ENCODE measurements at places on chromosomes 5 and 9.

- no peak for DNase-seq
Observed at GRCh38 chr9:32866273-32866672, 82.9 kb downstream of the TMEM215 start.

- no peak for DNase-seq
Observed at GRCh38 chr9:114518599-114519022, 13.3 kb upstream of the WHRN start.

DNA sequence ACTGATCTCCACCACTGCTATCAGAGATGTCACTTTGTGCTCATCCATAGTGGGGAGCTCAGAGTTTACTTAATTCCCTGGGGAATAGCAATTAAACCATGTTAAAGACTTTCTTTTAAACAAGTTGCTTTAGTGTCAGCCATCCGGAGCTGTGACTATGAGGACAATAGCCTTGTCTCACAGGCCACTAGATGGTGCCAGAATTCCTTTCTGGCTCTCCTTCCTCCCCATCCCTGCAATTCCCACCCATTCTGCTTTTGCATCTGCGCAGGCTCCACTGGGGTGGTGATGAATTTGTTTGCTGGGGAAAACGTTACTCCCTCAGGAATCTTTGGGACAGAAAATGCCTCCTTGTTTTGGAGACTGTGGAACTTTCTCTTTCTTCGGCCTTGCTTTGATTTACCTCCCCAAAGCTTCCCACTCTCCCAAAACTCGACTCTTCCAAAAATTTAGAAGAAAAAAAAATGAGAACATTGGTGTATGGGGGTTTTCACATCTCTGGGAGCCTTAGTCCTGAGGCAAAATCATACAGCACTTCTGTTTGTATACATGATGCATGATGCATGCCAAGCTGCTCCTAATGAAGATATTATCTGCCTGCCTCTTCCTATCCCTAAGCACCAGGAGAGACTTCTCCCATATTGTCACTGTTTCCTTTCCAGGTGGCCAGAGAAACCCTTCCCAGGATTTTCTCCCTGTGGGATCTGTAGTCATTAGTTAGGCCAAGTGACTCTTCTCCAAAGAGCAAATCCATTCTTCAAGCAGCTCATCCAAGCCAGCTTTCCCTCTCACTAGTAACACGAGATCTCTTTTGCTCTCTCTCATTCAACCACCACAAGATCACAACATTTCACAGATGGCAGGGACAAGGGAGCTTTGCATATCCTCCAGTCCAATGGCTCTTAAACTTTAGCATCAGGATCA lies 466.1 kb downstream of the TLR4 start:
- peak; percentile 52 for DNase-seq

DNA sequence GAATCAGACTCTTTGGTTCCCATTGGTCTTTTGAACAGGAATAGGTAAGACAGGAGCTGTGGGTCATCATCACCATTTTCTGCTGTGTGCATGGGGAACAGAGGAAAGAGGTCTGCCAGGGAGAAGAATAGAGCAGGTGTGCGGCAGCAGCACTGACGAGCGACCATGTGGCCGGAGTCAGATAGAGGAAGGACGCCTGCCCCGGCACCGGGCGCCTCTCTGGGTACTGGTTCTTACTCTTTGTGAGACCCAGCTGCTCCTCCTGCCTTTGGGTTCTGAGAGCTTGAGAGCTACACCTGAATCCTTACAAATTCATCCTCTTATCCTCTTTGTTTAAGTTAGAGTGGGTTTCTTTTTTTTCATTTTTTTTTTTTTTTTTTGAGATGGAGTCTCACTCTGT lies 90.8 kb downstream of the NDFIP1 start:
- DNase-seq: no peak

GRCh38 chr5:1965925-1966324 lies 83.2 kb upstream of the IRX4 start:
- DNase-seq: no peak

GRCh38 chr5:95424016-95424415 lies 32.9 kb downstream of the FAM81B start:
- DNase-seq: no peak

DNA sequence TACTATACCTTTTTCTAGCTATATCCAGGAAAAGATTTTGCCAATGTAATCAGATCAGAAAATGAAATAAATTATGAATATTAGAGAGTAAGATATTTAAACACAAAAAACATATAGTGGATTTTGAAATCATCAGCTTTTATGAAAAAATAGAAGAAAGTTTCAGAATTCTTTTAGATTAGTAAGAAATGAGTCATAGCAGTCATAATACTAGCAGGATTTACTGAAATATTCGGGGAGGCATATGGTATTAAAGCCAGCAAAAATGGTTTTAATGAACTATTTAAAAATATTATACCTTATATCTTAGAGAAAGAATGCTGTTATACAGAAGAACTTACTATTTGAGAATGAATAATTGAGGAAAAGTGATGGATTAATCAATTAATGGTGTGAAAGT lies 303.6 kb upstream of the NUDT12 start:
- no peak for DNase-seq

- DNase-seq: no peak
Observed at GRCh38 chr9:88011005-88011766, 36.9 kb upstream of the CDK20 start.

GRCh38 chr5:34959323-34959722 lies 30.0 kb downstream of the DNAJC21 start:
- no peak for DNase-seq

DNA sequence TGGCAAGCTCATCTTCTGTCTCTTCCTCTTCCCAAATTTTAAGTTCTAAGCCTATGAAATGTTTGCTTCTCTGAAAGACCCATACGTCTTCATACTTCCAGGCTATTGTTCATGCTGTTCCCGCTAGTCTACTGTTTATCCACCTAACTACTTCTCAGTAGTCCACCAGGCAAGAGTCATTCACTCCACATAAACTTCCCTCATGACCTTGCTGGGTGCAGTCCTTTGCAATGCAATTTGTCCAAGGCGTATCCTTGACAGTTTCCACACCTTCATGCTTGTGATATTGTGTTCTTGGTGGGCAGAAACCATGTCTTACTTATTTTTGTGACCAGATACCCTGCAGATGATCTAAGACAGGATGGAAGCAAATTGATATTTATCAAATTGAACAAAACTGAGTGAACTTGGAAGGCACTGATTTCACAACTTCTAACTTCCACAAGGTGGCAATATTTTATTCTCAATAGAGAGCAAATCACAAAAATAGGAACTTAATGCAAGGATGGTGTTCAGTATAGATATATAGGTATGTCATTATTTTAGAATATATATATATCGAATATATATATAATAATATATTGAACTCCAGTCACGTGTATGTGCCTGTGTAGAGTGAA lies 30.3 kb downstream of the TYRP1 start:
- no peak for DNase-seq

GRCh38 chr9:86349271-86349670 lies 4.9 kb downstream of the TUT7 start:
- no peak for DNase-seq

- no peak for DNase-seq
Observed at GRCh38 chr5:143066556-143067281, 296.5 kb downstream of the ARHGAP26 start.

DNA sequence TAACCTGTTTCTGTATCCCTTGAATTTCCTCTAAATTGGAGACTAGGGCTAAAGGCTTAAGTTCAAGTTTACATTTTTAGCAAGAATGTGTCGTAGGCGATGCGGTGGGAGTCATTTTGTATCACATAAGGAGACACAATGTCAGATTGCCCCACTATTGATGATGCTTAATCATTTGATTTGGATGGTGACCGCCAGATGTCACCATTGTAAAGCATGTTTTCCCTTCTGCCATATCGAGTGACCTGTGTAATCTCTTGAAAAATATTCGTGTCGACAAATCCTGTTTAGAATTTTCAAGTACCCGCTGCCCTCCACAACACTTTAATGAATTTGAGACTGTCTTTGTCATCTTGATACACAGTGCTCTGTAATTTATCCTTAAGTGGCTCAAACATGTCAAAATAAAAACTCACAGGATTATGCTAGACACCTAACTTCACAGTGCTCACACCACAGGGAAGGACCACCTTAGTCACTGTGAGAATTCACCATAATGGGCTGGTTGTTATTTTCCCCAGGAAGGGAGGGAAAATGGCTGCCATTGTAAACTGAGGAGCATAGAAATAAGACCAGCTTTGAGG lies 34.5 kb upstream of the SLC46A2 start:
- peak; percentile 43 for DNase-seq

- DNase-seq: no peak
Observed at GRCh38 chr9:134214766-134215419, 50.5 kb upstream of the RNU6ATAC start.
